NB4 (cell line): ENCODE measurements at places on chromosomes 6 and 20.

GRCh38 chr6:138099832-138100231, 7.4 kb downstream of the PERP start:
- no peak for DNase-seq

- DNase-seq = no peak
Measured at GRCh38 chr6:170032197-170032596, 258.7 kb downstream of the DLL1 start.

GRCh38 chr6:1612299-1612973, 2.7 kb downstream of the FOXC1 start:
- no peak for DNase-seq

DNA sequence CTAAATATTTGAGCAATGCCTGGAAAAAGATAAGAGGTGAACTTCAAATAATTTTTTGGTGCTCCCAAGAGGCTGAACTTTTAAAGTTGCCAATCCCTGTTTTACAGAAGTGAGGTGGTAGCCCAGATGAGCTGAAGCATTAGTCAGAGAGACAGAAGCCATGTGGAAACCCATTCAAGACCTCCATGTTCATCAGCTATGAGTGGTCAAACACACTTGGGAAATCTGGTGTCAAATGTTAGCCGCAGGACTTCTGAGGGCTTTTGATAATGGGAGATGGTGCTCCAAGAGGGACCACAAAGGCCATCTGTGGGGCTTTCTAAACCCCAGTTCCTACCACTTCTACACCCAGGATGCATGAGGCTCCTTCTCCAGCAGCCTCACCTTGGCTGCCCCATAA, 77.5 kb upstream of the MRPS10 start:
- DNase-seq = peak; percentile 47
